A549 treated with GW870086 at 1 μM for 4 hours (cell line): ENCODE measurements at places on chromosomes 1 and 21. TPM values are rescaled to one million over a fixed set of nuclear protein-coding genes. Genes with fewer than 3 reads are reported as not detected.

Gene MMEL1
- not detected in 5 replicates for total RNA-seq

Gene CFHR2
- total RNA-seq: not detected in 5 replicates

Gene OR10Z1
- not detected in 5 replicates for total RNA-seq

Gene WDR47
- 6.0 to 8.8 TPM (median 8.2 TPM) in 5 replicates for total RNA-seq

Gene CALML6
- 0.17 to 0.49 TPM (median 0.26 TPM) in 4 of 5 replicates, not detected in the other for total RNA-seq

Gene ENAH
- 68.4 to 90.6 TPM (median 86.1 TPM) in 5 replicates for total RNA-seq

Gene C4BPA
- 0.46 to 0.77 TPM (median 0.54 TPM) in 5 replicates for total RNA-seq

Gene DNASE2B
- not detected in 5 replicates for total RNA-seq

Gene FNBP1L
- total RNA-seq: 16.0 to 27.2 TPM (median 25.3 TPM) in 5 replicates

Gene HSD3B2
- total RNA-seq: not detected in 5 replicates

Gene PRAMEF17
- total RNA-seq: not detected in 5 replicates

Gene PTPRC
- not detected in 5 replicates for total RNA-seq

Gene DNAH14
- 11.0 to 15.0 TPM (median 14.3 TPM) in 5 replicates for total RNA-seq

Gene TAF1A
- 7.4 to 10.4 TPM (median 9.9 TPM) in 5 replicates for total RNA-seq

Gene FAM131C
- 15.1 to 21.1 TPM (median 19.8 TPM) in 5 replicates for total RNA-seq

Gene SLC45A3
- total RNA-seq: 4.5 to 6.3 TPM (median 5.7 TPM) in 5 replicates

Gene FCRLB
- 1.4 to 1.8 TPM (median 1.6 TPM) in 5 replicates for total RNA-seq
